ENCODE measurements at places on chromosomes 5 and 9.

DNA sequence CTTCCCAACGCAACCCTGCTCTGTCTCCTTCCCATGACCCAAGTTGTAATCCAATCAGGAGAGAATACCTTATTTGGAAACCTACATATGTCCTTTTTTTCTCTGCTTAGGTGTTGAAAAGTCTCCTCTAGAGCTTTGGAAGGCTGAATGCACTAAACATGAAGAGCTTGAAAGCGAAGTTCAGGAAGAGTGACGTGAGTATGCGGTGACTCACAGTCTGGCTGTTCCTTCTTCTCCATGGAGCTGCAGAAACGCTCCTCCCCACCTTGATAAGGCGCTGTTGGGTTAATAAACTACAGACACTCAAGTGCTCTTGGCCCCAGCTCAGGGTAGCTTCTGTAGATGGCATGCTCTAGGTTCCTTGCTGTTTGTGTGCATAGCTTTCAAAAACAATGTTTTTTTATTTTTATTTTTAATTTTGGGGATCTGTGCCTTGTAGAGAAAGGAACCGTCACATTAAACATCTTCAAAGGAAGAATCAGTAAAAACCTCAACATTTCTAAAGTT, 30.7 kb downstream of the RAI14 start:
- DNase-seq, result no peak

DNA sequence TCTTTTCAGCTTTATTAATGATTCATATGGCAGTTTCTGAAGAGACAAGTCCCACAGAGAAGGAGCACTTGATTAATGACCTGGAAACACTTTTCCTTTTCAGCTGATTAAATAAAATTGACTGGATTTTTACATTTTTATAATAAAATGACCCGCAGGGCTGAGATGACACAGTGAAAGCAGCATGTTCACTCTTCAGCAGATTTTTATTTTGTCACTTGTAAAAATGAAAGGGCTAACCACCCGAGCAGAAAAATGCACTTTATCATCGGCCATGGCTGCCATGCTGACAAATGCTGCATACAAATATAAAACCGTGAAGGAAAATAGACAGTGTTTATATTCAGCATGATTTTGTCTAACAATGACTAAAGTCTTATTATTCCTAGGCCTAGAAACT, 321.6 kb upstream of the ITGA1 start:
- no peak for DNase-seq

- no peak for DNase-seq
These were observed 33.2 kb downstream of the NEK6 start for GRCh38 chr9:124290743-124291554.

DNA sequence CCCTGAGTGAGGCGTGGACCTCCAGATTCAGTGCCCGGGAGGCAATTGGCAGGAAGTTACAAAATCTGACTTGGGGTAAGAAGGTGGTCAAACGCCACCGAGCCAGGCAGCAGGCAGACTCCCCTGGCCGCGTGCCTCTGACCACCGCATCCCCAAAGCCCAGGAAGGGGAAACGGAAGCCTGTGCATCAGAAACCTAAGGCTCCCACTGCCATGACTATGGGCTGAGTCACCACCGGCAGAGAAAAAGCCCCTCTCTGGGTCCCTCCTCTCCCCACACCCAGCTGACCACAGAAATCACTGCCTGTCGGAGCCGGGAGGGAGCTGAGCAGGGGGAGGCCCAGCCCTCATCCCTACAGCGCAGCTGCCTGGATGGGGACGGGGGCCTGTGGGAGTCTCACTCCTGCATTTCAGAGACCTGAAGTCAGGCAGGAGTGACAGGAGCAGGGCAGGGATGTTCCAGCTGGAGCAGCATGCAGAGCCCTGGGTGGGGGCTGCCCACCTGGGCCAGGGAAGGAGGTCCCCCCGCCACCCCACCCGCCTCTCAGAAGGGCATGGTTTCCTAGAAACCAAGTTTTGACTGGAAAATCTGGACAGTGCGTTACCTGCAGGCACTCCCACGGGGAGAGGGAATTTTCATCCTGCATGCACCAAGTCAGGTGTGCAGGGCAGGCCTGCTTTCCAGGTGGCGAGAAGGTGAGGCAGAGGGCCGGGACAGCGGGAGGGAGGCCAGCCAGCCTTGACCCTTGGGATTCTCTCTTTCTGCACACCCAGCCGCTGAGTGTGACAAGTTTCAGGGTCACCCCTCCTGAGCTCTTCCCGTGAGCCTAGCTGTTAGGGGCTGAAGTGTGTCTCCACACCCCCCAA, 68.2 kb downstream of the LRSAM1 start:
- peak; percentile 29 for DNase-seq

DNA sequence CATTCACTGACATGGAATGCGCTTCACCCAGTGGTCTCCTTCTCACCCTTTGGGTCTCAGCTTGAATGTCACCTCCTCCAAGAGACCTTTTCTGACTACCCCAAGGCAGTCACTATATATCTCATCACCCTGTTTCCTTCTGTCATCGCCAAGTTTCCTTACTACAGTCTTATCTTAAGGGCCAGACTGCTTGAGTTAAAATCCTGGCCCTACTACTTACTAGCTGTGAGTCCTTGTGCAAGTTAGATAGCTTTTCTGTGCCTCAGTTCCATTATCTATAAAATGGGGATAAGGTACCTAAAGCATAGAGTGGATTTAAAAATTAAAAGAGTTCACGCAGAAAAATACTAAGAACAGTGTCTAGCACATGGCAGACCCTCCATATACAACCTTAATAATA, 132.4 kb downstream of the GABBR2 start:
- no peak for DNase-seq

GRCh38 chr9:4489919-4490704, at the start of gene SLC1A1:
Gene SLC1A1 (plus strand): TSS chr9:4490468. CDS start chr9:4490680, 212 bp downstream.
- DNase-seq, result peak; percentile 40

DNA sequence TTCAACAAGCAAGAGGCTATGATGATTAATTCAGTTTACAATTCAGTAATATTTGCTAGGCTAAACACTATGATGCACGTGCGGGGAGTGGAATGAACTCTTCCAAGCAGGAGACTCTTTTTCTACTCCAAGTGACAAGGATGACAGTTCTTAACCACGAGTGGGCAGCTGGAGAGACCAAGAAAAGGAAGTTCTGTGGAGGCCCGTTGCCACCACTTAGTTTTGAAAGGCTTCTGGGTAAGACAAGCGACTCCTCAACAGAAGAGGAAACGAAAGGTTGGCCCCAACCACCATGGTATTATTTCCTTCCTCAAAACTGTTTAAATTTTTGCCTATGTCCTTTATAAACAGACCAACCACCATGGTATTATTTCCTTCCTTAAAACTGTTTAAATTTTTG, 2.8 kb downstream of the DCAF12 start:
- peak; percentile 15 for DNase-seq

DNA sequence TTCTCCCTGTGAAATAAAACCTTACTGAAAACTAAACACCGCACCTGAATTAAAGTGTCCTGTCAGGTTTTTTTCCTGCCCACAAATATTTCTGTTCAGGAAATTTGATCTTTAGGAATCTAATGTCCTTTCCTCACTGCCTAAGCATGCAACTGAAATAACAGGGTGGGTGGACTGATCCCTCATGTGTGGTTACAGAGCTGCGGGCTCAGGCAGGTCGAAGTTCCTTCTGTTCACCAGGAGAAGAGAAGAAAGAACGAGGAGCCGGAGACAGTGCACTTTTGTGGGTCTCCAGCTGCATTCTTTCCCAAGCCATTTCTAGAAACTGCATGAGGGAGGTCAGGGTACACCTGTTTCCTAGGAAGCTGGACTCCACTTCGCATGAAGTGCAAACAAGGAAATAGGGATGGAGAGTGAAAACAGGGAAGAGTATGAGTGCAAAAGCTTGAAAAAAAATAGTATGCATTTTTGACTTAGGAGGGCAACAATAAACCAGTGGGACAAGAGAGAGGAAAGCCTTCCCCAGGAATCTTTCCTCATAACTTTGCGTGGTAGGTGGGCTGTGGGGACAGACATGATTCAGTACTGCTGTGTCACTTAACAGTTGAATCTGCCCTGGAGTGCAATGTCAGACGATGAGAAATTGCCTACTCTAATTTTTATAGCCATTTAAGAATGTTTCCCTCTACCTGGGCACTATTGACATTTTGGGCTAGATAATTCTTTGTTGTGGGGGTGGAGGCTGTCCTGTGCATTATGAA, 60.3 kb downstream of the GCNT1 start:
- no peak for DNase-seq

DNA sequence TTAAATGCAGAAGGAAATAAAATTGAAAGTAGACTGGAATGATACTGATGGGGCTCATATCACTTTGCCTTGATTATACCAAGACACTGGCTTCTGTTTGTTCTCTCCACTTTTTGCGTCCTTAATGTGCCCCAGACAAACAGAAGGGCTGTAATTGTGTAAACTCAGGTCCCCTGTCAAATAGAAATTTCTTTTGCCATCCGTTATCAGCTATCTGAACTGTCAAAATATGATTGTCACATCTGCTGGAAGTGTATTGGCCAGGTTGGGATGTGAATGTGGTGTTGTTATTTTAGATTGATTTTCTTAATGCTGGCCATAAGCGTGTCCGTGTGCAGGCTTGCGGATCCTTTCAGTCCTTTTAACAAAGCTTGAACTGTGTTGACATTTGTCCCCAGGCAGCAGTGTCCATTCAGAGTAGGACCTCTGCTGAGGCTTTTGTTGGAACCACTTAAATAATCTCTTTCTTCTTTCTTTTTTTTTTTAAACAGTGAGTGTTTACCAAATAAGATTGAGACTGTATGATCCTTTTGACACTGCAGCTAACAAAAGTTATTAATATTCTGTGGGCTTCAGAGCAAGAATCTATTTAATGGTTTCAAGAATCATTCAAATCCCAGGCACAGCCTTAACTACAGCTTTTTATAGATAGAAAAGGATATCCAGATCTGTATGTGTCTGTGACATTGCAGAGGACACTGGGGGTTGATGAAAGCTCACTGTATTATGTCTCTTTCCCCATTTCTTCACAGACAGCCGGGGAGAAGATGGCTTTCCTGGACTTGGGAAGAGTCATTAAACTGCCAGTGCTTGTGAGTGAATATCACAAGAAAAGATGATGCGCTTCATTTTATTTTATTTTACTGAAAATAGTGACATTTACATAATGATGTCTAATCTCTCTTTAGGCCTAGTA, 171.7 kb downstream of the ZNF608 start:
- DNase-seq, result no peak

DNA sequence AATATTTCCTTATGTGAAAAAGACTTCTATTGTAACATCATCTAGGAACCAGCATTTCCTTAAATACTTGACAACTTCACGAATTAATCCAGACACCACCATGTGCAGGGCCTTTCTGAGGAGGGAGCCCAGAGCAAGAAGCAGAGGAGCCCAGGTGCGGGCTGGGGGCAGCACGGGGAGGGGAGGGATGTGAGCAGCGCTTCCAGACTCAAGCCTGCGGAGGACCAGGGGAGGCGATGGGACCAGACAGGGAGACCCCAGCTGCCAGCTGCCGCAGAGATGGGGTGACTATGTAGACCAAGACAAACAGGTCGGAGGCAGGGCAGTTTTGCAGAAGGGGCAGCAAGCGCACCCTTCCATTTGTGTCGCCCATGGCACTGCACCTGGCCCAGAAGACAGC, 596.1 kb downstream of the IRX1 start:
- DNase-seq, result no peak

GRCh38 chr5:125236981-125237380, 490.5 kb upstream of the ZNF608 start:
- no peak for DNase-seq

DNA sequence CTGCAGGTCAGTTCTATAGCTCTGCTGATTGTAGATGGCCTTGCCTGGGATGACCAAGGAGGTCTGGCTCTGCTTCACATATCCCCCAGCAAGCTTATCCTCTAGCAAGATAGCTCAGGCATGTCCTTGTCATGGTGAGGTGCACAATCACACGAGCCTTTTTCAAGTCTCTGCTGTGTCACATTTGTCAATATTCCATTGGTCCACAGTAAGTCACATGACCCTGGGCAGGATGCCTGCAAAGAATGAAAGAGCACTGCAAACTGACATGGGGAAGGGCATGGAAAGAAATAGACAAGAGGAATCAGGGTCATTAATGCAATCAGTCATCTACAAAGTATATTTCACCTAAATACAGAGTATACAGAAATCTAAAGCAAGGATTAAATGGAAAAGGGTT, 142.0 kb downstream of the RORB start:
- no peak for DNase-seq

- peak; percentile 69 for DNase-seq
These were observed 35.9 kb downstream of the TGFBR1 start for GRCh38 chr9:99140685-99141314.

DNA sequence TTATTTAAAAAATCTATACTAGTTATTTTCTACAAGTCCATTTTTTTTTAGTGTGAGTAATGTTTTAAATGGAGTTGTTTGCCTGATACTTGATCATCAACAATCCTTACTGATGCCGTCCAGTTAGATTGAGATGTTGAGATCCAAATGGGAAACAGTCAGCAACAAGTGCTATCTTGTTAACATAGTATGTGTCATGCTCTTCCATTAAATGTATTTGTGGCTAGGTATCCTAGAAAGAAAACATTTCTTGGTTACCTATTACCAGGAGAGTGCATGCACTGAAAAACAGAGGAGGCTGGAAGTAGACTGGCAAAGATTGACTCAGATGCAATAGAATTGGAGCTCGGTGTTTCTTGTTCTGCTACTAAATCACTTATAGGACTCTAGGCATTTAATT, 123.4 kb upstream of the MAN2A1 start:
- DNase-seq, result no peak

DNA sequence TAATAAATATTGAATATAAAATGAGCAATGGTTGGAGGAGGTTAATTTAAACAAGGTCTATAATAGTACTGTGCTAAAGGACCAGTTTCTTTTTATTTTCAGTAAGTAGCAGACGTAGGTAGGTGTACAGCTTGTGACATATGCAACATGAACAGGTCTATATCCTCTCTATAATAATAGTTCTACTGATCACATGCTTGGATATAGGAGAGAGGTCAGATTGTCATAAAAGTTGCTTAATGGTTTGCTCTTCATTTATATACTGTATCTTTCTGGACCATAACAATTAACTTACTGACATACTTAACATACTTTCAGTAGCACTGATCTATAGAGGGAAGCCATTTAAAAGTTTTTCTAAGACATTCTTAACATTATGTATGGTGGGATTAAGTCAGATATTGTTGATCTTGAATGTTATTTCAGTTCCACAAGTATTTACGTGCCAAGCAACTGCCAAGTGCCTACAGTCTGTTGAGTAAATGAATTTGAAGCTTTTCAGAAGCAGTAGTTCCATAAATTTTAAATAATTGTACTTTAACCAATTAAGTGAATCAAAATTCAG, 68.0 kb downstream of the DENND4C start:
- DNase-seq, result no peak

DNA sequence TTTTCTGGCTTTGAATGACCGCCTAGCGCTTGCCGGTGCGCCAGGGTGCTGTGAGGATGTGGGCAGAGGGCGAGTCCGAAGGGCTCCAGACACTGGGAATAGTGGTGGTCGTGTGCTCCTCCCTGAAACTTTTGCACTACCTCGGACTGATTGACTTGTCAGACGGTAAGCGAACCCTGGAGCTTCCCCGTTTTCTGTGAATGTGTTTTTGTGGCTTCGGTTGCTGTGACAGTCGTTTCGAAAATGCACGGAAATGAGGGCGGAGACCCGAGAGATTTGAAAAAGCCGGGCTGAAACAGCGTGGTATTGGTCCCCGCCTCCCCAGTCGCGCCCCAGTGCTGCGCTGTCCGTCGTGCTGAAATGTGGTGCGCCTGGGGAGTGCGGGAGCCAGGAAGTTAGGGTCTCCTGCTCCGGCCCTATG, 102.5 kb upstream of the GABRP start:
- DNase-seq, result peak; percentile 3

- DNase-seq, result peak; percentile 27
These were observed 29.1 kb downstream of the JADE2 start for GRCh38 chr5:134554319-134555222.

GRCh38 chr9:96603305-96604003, 16.2 kb downstream of the CDC14B start:
- no peak for DNase-seq

Measured in CD4-positive, alpha-beta T cell treated with Interleukin-17A for 4 hours (primary cell).